ENCODE measurements at places on chromosomes 12 and 14.

DNA sequence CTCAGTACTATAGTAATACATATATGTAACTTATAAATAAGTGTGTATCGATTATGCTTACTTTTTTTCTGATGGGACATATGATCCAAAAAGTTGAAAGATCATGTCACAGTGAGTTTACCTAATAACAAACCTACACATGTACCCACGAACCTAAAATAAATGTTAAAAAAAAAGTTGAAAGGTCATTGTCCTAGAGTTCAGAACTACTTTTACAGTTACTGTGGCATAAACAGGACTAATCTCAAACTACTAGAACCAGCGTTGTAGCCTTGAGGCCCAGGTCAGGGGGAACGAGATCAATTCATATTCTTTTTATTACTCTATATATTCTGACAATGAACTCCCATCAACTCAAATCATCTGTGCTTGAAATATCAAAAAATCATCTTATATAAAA lies 81.8 kb downstream of the ITPR2 start:
- DNase-seq: no peak

- DNase-seq: no peak
These were observed 2.1 kb downstream of the LUM start for GRCh38 chr12:91109148-91109564.

GRCh38 chr14:75539561-75540478 lies 17.6 kb downstream of the BATF start:
- DNase-seq: no peak

- peak; percentile 5 for DNase-seq
These were observed 101.2 kb downstream of the NELL2 start for GRCh38 chr12:44774815-44775411.

DNA sequence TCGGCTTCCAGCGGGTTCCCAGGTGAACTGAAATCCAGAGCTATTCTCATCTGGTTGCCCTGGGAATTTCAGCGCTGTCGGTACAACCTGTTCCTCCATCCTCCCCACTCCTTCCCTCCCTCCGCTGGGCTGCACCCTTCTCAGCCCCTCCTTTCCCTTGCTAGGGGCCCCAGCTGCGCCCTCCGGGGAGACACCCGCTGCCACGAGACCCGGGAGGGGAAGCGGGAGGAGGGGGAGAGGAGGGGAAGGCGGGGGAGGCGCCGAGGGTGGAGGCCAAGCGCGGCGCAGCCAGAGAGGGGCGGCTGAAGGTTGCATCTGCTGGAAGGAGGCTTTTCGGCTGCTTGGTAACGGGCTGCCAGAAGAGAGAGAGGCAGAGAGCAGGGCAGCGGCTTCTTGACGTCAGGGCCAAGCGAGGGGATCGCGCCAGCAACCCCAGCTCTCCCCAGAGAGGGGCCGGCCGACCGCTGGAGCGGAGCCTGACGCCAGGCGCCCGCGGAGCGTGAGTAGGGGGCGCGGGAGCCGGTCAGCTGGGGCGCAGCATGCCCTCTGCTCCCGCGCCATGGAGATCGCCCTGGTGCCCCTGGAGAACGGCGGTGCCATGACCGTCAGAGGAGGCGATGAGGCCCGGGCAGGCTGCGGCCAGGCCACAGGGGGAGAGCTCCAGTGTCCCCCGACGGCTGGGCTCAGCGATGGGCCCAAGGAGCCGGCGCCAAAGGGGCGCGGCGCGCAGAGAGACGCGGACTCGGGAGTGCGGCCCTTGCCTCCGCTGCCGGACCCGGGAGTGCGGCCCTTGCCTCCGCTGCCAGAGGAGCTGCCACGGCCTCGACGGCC lies at the start of gene KCNA5:
KCNA5 (plus strand) TSS at position 291 of the 831 bp plus-strand sequence; CDS start at position 560, 269 bp downstream.
- no peak for DNase-seq

DNA sequence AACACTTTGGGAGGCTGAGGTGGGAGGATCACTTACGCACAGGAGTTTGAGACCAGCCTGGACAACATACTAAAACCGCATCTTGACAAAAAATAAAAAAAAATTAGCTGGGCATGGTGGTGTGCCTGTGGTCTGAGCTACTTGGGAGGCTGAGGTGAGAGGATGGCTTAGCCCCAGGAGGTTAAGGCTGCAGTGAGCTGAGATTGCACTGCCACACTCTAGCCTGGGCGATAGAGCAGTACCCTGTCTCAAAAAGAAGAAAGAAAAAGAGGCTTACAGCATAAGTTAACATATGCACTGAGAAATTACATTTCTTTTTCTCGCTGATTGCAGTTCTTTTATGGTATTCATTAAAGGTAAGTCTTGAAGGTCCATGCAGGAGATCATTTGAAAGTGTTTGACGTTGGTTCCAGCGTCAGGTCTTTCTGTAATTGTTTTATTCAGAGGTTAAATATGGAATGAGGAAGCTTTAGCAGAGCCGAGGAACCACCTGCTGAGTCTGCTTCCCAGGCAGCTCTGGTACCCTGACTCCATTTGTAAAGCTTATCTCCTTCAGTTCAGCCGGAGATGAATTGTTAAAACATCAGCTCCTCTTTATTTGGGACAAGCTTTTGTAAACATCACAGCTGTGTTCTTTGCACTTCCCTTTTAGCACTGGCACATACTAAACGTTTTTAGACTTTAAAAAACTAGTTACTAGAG lies 18.5 kb downstream of the SFSWAP start:
- DNase-seq: no peak

DNA sequence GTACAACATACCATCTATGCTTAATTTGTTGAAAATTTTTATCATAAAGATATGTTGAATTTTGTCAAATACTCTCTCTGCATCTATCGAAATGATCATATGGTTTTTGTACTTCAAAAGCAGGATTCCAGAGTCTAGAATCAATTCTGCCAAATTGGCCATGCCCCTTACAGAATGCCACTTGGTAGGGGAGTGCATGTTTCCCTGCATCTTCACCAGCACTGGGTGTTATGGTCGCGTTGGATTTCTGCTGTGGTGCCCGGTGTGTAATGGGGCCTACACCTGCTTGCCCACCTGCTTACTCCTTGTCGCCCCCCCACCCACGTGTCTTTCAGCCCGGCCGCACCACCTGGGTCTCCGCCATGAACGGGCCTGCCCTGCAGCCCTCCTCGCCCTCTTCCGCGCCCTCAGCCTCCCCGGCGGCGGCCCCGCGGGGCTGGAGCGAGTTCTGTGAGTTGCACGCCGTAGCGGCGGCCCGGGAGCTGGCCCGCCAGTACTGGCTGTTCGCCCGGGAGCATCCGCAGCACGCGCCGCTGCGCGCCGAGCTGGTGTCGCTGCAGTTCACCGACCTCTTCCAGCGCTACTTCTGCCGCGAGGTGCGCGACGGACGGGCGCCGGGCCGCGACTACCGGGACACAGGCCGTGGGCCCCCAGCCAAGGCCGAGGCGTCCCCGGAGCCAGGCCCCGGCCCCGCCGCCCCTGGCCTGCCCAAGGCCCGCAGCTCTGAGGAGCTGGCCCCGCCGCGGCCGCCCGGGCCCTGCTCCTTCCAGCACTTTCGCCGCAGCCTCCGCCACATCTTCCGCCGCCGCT lies 12.3 kb downstream of the SH2B3 start:
- no peak for DNase-seq

- DNase-seq: no peak
These were observed 31.6 kb downstream of the CHST11 start for GRCh38 chr12:104488374-104488773.

Data from stimulated activated CD8-positive, alpha-beta memory T cell treated with anti-CD3 and anti-CD28 coated beads, Interleukin-15, amount 100 ng/mL, for 4 hours (primary cell).